ENCODE measurements at places on chromosomes 13 and 19.

DNA sequence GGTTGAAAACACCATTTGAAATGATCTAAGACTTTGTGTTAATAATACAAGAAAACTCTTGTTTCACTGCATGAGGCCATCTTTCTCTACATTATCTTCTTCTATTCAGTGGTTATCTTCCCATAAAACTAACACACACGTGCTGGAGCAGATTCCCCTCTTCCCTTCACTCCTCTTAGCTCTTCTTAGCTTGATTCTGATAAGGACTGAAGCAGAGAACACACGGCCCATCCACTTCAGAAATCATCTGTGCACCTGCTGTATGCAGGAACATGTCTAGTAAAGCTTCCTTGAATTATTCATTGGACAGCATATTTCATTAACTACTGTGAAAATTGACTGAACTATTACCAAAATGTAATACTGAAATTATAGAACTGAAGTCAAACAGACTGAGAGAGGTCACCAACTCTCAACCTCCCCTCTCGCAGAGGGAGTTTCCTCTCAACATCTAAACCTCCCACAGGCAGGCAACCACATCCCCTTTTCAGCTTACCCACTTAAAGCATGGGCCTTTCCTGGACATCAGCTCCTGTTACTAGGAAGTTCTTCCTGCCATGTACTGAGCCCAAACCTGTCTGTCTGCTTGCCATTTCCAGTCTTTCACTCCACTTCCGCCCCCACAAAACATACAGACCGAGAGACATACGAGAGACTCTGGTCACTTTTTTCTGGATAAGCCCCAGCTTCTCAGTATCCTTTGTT is 113.9 kb downstream of the CRYL1 start:
- peaks cover 6% of the 10 kb centered on the region for H3K4me1 ChIP-seq
- DNase-seq = no peak
- H3K4me3 ChIP-seq = no peak overlapping the region
- H3K27ac ChIP-seq = no peak overlapping the region

- H3K4me1 ChIP-seq = no peaks in the 10 kb centered on the region
- no peaks in the 10 kb centered on the region for H3K36me3 ChIP-seq
- DNase-seq = no peak
- no peaks in the 10 kb centered on the region for H3K27me3 ChIP-seq
- no peak overlapping the region for H3K27ac ChIP-seq
- no peak overlapping the region for H3K4me3 ChIP-seq
Observed at GRCh38 chr13:51330791-51331190, 8.7 kb upstream of the SERPINE3 start.

DNA sequence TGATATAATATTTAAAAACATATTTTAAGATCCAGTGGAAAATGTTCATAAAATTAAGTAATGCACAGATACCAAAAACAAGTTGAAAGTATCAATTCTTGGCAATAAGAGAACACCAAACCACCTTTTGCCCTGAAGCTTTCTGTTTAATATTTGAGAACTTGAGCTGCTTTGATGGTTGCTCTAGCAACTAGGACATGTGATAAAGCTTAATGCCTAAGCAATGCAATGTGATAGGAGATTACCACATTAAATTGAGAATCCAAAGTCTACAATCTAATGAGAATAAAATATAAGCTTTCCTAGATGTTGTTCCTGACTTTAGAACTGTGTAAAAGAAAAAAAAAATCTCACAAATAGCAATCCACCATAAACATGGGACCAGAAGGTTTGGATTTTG is 1367.5 kb upstream of the PCDH9 start:
- no peak overlapping the region for H3K27ac ChIP-seq
- no peaks in the 10 kb centered on the region for H3K4me1 ChIP-seq
- DNase-seq = no peak
- no peak overlapping the region for H3K4me3 ChIP-seq

DNA sequence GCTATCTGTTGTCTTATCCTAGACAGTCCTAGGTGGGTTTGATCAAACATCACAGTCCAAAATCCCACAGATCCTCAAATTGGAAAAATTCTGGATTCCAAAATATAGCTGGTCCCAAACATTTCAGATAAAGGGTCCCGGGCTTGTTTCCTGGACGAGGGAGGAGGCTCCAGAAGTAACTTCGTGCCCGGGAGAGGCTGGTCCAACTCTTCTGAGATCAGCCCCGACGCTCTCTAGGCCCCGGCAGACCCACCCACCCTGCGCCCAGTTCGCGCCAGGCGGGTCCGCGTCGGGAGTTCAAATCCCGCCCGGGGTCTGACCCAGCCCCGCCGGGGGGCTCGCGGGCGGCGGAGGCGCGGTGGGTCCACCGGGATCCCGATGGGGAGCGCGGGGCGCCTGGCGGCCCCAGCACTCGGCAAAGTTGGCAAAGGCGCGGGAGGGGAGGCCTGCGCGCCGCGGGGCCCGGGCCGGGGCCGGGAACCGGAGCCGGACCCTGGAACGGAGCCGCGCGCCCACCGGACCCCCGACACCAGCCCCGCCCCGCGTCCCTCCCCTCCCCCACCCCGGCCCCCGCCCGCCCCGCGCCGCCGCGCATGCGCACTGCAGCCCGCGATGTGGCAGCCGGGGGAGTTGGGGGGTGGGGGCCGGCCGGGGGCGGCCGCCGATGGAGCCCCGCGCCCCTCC is 513 bp downstream of the MIER2 start:
- H3K4me1 ChIP-seq = peaks cover 45% of the 10 kb centered on the region
- DNase-seq = no peak
- peaks cover 18% of the 10 kb centered on the region for H3K36me3 ChIP-seq
- H3K27me3 ChIP-seq = no peaks in the 10 kb centered on the region
- peak overlapping the region; percentile 75 for H3K27ac ChIP-seq
- peak overlapping the region; percentile 97 for H3K4me3 ChIP-seq

DNA sequence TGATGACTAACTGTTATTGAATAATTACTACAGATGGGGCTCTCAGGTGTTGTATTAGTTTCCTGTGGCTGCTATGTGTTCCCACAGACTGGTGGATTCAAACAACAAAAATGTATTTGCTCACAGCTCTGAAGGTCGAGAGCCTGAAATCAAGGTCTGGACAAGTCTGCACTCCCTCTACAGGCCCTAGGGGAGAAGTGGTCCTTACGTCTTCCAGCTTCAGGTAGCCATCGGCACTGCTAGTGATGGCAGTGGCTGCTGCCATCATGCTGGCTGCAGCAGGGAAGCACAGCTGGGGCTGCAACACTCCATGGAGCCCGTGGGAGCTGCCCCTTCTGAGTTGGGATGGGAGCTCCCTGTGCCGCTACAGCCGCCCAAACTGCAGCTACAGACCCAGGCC is 1.9 kb downstream of the TEX26 start:
- no peaks in the 10 kb centered on the region for H3K36me3 ChIP-seq
- DNase-seq = no peak
- H3K4me3 ChIP-seq = no peak overlapping the region
- H3K27me3 ChIP-seq = no peaks in the 10 kb centered on the region
- H3K4me1 ChIP-seq = no peaks in the 10 kb centered on the region
- no peak overlapping the region for H3K27ac ChIP-seq

- H3K36me3 ChIP-seq = no peaks in the 10 kb centered on the region
- no peak overlapping the region for H3K4me3 ChIP-seq
- H3K27me3 ChIP-seq = no peaks in the 10 kb centered on the region
Observed at GRCh38 chr13:77480066-77480465, 55.4 kb upstream of the SCEL start.

DNA sequence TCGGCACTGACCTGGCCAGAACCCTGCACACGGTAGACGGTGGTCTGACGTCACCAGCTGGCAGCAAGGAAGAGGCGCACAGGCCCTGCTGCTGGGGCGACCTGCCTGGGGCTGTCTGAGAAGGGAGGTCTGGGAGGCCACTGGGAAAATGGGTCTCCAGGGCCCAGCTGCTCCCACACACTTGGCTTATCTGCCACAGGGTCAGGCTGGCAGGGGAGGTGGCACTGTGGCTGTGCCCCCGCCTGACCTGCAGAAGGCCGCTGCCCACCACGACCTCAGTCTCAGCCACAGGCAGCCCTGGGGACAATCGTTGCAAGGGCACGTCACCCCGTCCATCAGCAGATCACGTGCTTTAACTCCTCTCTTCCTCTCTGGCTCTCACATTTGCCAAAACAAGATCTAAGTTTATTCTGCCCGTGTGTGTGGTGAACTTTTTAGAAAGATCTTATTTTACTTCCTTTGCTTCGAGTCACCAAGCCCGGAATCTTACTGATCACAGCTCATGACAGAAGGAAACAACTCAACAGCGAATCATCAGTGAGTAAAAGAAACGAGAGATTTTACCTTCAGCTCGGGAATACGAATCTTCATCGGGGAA is 45.2 kb upstream of the RANBP3 start:
- H3K27me3 ChIP-seq = no peaks in the 10 kb centered on the region
- DNase-seq = no peak
- H3K4me1 ChIP-seq = no peaks in the 10 kb centered on the region

DNA sequence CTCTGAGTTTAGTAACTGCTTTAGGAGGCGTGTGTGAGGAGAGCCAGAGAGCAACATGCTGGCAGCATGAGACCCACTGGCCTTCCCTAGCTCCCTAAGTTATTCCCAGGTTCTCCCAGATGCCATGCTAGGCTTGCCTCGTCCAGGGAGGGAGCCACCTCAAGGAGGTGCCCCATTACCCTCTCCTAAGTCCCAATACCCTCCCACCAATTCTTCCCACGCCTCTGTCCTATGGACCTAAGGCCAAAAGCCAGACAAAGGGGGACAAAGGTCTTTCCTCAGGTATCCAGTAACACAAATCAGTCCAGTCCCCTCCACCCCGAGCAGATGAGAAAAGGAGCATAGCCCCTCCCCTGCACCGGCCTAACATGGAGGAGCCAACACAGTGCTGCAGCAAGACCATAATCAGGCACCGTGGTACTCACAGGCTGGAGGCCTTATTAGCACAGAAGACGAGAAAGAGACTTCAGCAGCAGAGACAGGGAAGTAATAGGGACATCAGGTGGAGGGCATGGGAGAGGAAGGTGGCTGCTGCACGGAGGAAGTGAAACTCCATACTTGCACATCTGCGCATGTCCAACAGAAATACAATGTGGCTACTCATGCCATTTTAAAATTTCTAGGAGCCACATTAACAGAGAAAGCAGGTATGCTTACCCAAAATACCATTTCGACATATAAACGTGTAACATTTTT is 46.3 kb downstream of the BRD4 start:
- H3K36me3 ChIP-seq = no peaks in the 10 kb centered on the region
- no peak overlapping the region for H3K4me3 ChIP-seq
- H3K27ac ChIP-seq = no peak overlapping the region
- no peaks in the 10 kb centered on the region for H3K27me3 ChIP-seq
- DNase-seq = no peak
- peaks cover 92% of the 10 kb centered on the region for H3K4me1 ChIP-seq

DNA sequence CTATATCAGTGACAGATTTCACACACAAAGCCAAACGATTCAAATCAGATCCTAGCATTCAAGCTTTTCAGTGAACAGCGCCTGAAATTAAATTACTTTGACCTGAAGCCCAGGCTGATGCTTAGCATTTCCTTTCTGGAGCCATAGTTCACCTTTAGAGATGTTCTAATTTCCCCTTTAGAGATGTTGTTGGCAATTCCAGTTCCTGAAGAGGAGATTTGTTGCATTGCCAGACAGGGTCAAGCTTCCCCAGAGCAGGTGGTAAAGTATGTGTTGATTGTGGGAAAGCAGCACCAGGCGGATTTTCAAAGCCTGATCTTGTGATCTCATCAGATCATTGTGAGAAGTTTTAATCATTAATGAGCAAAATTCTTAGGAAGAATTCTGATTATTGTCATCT is 609.8 kb upstream of the KLF12 start:
- H3K27ac ChIP-seq = no peak overlapping the region
- DNase-seq = no peak
- H3K36me3 ChIP-seq = no peaks in the 10 kb centered on the region

- H3K4me3 ChIP-seq = no peak overlapping the region
- no peaks in the 10 kb centered on the region for H3K27me3 ChIP-seq
- no peaks in the 10 kb centered on the region for H3K36me3 ChIP-seq
- no peaks in the 10 kb centered on the region for H3K4me1 ChIP-seq
Observed at GRCh38 chr13:49140910-49141611, 79.1 kb upstream of the MLNR start.

- no peak overlapping the region for H3K27ac ChIP-seq
- no peak for DNase-seq
- no peaks in the 10 kb centered on the region for H3K27me3 ChIP-seq
- no peaks in the 10 kb centered on the region for H3K4me1 ChIP-seq
- no peaks in the 10 kb centered on the region for H3K36me3 ChIP-seq
Observed at GRCh38 chr13:25796474-25796873, 255.3 kb downstream of the SHISA2 start.

GRCh38 chr19:3612901-3613741 is 6.4 kb upstream of the TBXA2R start:
- DNase-seq = no peak
- H3K27ac ChIP-seq = no peak overlapping the region
- H3K4me3 ChIP-seq = no peak overlapping the region
- H3K27me3 ChIP-seq = no peaks in the 10 kb centered on the region
- H3K36me3 ChIP-seq = peaks cover 12% of the 10 kb centered on the region

GRCh38 chr13:48873587-48873986 is 102.1 kb upstream of the FNDC3A start:
- H3K27me3 ChIP-seq = no peaks in the 10 kb centered on the region
- no peak for DNase-seq
- no peak overlapping the region for H3K4me3 ChIP-seq
- no peaks in the 10 kb centered on the region for H3K36me3 ChIP-seq
- no peak overlapping the region for H3K27ac ChIP-seq

- no peaks in the 10 kb centered on the region for H3K36me3 ChIP-seq
- no peak overlapping the region for H3K27ac ChIP-seq
- no peak for DNase-seq
- H3K4me1 ChIP-seq = peaks cover 6% of the 10 kb centered on the region
- no peaks in the 10 kb centered on the region for H3K27me3 ChIP-seq
Observed at GRCh38 chr13:113907635-113908617, 44.0 kb upstream of the GAS6 start.

- peaks cover 42% of the 10 kb centered on the region for H3K4me1 ChIP-seq
- H3K27me3 ChIP-seq = no peaks in the 10 kb centered on the region
- no peaks in the 10 kb centered on the region for H3K36me3 ChIP-seq
- peak within 1 kb of the TSS; percentile 79 for H3K4me3 ChIP-seq
- DNase-seq = peak; percentile 47
Observed at GRCh38 chr19:15332311-15332996, at the start of gene BRD4. Gene BRD4, minus strand, starts transcription at chr19:15332539. Its CDS starts 59,440 bp downstream, at chr19:15273099.

DNA sequence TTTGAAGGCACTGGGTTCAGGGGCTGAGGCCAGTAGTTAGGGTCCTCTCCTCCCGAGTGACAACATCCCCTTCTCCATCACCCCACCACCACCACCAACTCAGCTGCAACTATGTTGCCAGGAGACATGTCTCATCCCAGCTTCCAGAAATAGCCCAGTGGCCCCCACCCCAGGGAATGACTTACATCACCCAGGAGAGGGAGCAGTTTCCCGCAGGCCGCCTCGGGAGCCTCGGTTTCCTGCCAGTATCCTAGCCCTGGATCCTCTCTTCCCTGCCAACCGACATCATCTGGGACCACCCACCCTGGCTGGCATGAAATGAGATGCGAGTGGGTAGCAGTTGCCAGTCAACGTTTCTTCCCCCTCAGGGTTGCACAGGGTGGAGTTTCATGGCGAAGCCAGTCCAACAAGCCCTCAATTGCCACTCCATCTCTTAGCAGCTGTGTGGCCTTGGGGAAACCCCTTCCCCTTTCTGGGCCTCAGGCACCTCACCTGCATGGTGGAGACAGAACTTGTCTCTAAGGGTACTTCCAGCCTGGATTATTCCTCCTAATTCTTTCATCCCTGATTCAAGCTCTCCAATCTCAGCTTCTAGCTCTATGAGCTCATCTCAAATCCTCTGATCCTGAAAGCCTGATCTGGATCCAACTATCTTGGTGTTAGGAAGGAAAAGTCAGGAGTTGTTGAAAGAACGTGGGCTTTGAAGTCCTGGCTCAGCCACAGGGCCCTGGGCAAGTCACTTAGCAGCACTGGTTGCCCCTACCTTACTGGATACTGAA is 3.9 kb upstream of the GSK3A start:
- DNase-seq = peak; percentile 63
- no peaks in the 10 kb centered on the region for H3K27me3 ChIP-seq
- H3K4me3 ChIP-seq = no peak overlapping the region
- peak overlapping the region; percentile 100 for H3K27ac ChIP-seq
- H3K4me1 ChIP-seq = peaks cover 65% of the 10 kb centered on the region
